ENCODE measurements at places on chromosomes 16 and 17.

DNA sequence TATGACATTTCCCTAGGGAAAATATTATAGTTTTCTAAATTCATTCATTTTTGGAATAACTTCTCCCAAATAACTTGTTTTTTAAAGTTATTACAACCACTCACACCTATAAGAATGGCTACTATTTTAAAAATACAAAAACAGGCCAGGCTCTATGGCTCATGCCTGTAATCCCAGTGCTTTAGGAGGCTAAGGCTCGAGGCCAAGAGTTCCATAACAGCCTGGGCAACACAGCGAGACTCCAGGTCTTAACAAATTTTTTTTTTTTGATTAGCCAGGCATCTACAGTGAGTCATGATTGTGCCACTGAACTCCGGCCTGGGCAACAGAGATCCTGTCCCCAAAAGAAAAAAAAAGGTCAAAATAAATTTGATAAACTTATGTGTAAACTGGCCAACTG, 43.6 kb upstream of the YPEL2 start:
- DNase-seq, result no peak

DNA sequence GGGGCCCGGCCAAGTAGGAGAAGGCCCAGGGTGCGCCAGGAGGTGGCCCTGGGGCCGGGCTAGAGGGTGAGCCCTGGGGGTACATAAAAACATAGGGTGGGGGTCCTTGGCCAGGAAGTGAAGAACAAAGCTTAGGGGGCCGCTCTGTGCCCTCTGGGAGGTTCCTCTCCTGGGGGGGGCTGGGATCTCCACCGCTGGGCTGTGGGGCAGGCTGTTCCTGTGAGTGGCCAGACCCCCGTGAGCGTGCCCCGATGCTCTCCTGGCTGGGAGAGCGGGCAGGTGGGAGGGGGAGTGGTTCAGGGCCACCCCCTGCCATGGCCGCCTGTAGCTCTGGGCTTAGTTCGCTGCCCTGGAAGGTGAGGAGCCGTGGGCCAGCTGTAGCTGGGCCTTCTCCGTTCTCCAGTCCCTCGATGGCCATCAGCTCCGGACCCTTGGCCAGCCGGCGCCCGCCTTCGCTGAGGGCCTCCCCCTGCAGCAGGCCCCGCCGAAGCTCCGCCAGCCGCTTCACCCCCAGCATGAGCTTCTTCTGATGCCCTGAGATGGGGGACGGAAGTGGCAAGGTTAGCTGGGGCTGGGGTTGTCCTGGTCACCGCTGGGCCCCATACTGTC, 12.5 kb downstream of the CASKIN2 start:
- no peak for DNase-seq

DNA sequence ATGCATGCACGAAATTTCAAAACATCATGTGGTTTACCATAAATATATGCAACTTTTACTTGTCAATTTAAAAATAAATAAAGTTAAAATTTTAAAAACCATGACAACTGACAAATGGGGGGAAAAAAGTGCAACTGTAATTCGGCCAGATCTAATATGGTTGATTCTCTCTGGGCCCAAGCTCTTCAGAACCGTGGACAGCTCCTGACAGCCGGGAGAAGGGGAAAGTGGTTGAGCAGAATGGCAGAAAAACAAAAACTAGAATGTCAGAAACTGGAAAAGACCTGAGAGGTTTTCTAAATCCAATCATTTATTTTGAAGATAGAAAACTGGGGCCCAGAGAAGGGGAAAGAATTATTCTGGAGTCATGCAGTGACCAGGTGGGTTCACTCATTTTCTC, 126.6 kb downstream of the TMEM132E start:
- DNase-seq, result peak; percentile 43

DNA sequence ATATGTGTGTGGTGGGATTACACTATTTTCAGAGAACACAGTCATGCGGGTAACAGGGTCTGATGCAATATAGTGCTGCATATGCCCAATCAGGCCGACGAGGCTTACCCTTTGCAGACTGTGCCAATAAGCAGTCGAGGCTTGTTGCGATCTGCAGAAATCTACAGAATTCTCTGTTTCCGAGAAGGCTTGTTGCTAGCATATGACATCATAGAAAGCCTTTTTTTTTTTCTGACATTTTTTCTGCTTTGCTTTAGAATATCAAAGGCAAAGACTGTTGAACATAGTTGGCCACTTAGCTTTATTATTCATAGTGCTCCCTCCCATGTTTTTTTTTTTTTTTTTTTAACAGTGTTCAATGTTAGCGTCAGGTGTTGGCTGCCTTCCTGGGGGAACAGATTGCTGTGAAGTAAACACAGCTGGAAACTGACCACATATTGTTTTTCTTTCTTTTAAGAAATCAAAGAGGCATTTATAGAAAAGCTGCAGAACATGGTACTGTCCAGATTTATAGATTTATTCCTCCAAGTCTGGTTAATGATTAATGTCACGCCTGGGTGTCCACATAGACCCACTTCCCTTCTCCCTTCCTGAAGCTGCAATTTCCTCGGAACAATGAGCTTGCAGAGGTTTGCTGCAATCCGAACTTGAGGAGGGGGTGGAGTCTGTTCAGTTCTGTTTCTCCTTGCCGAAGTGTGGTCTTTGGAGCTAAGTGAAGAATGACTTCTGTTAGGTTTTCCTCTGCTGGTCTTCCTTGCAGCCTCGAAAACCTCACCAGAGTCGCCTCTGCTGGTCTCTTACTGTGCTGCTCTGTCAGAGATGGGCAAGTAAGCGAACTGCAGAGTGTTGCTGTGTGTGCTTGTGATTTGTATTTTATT, 87.3 kb downstream of the MAP2K6 start:
- DNase-seq, result no peak

GRCh38 chr17:60720763-60721531, 43.3 kb downstream of the BCAS3 start:
- DNase-seq, result peak; percentile 62

GRCh38 chr16:10669791-10670190, 24.9 kb downstream of the TEKT5 start:
- no peak for DNase-seq

GRCh38 chr16:2149630-2150417, 1.4 kb downstream of the RAB26 start:
- no peak for DNase-seq

GRCh38 chr17:34763728-34764665, 184.6 kb downstream of the TMEM132E start:
- DNase-seq, result no peak

GRCh38 chr17:78154903-78155811, 9.0 kb downstream of the C17orf99 start:
- DNase-seq, result no peak

DNA sequence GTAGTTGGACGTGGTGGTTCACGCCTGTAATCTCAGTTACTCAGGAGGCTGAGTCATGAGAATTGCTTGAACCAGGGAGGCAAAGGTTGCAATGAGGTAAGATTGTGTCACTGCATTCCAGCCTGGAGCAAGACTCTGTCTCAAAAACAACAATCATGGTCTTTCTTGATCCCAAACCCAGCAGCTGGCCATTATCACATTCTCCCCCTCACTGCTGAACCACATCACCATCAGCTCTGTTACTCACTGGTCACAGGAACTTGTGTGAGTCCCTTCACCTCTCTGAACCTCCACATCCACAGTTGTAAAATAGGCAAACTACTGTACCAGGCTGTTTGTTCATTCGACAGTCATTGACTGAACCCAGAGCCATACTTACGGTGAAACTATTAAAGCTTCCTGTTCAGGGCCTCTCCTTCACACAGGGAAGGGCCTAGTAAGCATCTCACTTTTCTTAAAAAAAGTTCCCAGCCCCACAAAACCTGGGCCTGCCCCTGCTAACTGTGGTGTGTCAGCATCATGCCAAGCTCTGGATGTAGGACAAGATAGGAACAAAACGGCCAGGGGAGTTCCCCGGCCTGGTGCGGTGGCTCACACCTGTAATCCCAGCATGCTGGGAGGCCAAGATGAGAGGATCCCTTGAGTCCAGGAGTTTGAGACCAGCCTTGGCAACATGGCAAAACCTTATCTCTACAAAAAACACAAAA, 104.7 kb downstream of the COPRS start:
- no peak for DNase-seq

GRCh38 chr16:29987371-29988085, 7.9 kb downstream of the HIRIP3 start:
- no peak for DNase-seq

- no peak for DNase-seq
Measured at GRCh38 chr17:77424585-77425344, 284.0 kb downstream of the SEC14L1 start.

- DNase-seq, result no peak
Measured at GRCh38 chr16:27281243-27281642, 12.7 kb upstream of the NSMCE1 start.

DNA sequence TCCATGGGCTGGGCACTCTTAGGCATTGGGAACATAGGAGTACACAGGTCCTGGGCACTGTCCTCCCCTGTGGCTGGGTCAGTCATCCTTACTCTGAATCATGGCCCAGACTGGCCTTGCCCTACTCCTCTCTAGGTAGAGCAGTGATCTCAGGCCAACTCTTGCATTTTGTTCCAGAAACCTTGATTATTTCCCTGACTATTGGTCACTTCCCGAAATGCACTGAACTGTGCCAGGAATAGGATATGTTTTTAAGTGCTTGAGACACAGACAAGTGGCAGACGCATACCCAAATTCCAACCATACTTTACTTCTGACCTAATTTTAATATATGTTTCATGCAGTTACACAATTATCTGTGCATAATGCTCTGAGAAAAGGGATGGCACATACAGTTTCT, 10.3 kb downstream of the KRABD2 start:
- DNase-seq, result no peak

DNA sequence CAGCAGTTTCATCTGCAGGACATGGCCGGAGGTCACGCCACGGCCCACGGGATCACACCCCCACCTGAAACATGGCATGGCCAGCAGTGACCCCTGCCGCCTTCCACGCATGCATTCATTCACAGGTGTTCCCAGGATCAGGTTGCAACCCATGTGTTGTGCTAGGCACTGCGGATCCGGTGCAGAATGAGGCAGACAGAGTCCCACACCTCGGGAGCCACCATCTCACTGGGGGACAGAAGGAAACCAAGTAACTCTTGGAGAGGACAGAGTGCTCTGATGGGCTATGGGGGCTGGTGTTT, 4.3 kb upstream of the MSRB1 start:
- DNase-seq, result no peak

DNA sequence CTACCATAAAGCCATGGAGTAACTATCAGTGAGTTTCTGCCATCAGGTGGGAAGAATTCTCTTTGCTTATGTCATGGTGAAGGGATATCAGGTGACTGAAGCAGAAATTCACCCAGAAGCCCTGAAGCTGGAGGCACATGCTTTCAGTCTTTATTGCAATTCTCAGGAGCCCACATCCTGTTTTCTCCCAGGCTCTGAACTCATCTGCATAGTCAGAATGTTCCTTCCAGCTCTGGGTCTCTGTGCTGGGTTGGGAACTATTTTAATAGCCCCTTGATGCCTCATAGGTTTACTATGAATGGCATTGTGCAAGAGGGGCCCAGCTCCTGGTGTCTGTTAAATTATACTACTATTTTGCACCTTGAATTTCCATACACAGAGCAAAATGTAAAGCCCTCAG, 198.4 kb upstream of the SOX9 start:
- peak; percentile 19 for DNase-seq

DNA sequence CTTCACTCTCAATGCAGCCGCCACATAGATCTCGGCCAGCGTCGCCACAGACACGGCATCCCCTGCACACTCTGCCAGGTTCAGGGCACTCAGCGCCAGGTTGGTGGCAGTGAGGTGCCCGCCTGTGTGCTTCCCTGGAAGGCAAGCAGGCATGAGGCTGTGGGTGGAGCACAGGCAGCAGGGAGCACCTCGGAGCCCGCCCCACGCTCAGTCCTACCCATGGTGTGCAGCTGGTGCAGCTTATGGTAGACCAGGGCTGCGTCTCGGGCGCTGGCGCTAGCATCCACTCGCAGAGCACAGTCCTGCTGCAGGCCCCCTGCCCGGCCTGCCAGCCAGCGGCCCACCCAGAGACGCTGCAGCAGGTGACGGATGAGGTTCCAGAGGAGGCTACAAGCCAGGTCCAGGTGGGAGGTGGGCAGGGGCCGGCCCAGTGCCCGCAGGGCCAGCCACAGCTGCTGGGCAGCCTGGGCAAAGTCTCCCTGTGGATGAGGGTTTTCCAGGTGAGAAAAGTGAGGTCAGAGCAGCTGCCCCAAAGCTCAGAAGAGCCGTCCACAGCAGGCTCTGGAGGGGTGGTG, 20.5 kb downstream of the SREBF1 start:
- DNase-seq, result no peak

GRCh38 chr17:31089471-31089870, 5.3 kb upstream of the NF1 start:
- DNase-seq, result no peak
